ENCODE measurements at places on chromosomes 4 and X.

GRCh38 chrX:103999234-103999633 is 14.3 kb downstream of the H2BW1 start:
- DNase-seq = no peak

DNA sequence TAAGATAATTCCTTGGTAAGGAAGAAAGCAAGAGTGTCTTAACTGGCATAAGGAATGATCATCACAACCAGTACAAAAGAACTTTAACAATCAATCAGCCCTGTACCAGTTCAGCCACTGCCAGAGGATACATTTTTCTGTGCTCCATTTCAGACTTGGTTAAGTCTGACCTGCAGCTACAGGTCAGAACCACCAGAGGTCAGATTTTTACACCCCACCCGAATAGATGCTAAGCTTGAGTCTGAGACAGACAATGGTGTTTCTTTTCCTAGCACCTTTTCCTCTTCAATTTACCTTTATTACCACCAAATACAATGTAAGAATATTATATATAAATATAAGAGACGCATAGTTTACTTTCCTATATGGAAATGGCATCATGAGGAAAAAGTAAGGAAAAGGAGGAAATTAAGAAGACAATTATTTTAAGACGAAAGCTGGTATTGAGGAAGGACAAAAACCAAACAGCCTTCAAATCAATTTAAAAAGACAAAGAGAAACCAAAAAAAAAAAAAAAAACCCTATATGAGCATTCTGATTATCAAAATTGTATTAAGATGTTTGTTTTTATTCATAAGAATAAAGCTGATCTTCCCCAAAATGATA is 215.3 kb upstream of the TTC29 start:
- peak; percentile 24 for DNase-seq

DNA sequence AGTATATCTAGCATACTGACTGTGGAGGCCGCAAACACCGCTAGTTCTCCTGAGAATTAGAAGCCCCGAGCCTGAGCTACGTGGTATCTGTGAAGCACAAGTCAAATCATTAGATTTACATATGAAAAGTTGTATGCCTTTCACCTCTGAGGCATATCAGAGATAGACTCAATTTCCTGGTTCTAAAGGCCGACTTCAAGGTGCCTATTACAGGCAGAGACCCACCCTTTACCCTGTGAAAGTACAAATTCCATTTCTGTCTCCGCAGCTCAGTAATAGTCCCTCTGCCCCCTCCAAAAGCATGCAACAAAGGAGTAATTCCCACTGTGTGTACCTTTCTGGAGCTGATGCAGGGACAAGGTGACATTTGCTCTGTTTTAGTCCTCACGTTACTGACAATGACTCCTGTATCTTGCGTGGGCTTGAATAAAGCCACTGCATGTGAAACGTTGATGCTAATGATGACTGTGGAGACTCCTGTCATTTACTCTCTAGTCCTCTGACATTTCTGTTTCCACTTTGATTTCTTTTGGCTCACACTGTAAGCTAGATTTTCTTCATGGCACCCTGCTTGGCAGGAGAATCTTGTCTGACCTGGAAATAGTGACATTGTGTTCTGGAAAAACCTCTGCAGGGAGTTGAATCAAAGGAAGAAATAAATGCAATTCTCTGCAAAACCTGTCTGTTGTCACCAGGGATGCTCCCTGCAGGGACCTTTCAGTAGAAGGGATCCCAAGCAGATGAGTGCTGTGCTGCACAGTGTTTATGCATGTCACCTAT is 273.2 kb upstream of the EMCN start:
- DNase-seq = no peak

- no peak for DNase-seq
These were observed 667.1 kb upstream of the BOD1L1 start for GRCh38 chr4:14294611-14295010.

GRCh38 chrX:141669689-141670088 is 28.9 kb downstream of the SPANXD start:
- no peak for DNase-seq

- DNase-seq = no peak
These were observed 6.6 kb upstream of the LOC101059915 start for GRCh38 chrX:71660562-71661416.

GRCh38 chr4:122003335-122003734 is 51.5 kb upstream of the TRPC3 start:
- peak; percentile 64 for DNase-seq

DNA sequence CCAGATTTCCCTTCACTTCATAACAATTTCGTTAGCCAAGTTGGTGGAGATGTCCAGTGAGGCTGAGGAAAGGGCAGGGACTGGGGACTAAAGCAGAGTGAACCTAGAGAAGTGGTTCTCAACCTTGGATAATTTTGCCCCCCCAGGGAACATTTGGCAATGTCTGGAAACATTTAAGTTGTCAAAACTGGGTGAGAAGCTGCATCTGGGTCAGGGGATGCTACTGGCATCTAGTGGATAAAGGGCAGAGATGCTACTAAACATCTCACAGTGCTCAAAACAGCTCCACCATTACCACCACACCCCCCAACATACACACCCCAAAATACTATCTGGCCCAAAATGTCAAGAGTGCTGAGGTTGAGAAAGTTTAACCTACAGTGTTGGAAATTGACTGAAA is 32.0 kb upstream of the FGF16 start:
- no peak for DNase-seq

DNA sequence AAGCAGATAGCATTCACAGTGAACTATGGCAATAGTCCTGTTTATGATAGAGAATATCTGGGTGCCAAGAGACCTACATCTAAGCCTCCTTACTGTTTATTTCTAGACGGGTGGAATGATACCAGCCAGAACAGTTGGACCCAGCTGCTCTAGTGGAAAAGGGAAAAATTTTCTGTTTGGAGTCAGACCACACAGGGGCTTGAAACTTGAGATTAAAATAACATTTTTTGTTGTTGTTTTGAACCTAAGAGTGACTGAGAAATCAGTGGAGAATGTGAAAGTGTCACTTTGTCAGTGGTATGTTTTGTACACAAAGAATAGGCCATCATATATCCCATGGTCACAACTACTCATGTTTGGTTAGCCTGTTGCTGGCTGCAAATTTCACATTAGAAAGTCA is 105.7 kb downstream of the AGTR2 start:
- no peak for DNase-seq

GRCh38 chr4:102760645-102761295 is at the start of gene MANBA:
Gene MANBA (minus strand): TSS chr4:102760968. CDS start chr4:102760894, 74 bp downstream.
- DNase-seq = peak; percentile 63

GRCh38 chr4:125368146-125368545 is 53.4 kb downstream of the FAT4 start:
- DNase-seq = no peak

DNA sequence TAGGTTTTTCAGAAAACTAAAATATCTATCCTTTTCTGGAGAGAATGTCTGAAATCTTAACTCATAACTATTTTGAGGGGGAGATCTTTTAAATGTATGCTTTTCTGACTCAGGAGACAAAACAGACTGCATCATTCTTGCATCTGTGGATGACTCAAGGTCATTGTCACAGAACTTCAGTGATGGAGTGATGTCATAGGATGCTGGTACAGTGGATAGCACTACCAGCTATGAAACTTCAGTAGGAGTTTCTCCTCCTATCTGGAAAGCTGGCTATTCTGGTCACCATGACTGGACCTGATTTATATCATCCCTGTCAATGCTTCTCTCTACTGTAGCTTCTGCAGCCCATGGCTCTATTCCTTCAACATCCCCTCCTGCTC is 50.3 kb downstream of the PARM1 start:
- DNase-seq = no peak

- DNase-seq = no peak
These were observed 17.6 kb downstream of the FBXO8 start for GRCh38 chr4:174265916-174266315.

DNA sequence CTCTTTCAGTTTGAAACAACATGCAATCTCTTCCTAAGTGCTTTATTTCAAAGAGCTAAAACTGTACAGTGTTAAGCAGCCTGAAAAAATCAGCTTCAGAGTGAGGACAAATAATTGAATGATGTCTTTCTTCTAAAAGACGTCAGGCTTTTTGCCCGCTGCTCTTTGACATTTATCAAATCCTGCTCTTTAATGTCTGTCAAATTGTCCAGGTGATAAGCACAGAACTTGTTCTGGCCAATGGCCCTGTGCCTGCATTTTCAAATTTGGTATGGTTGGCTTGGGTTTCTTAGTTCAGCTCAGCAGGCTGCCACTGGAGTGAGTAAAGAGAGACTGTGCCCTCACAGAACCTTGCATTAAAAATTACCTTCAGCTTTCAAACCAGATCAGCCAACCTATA is 712.9 kb upstream of the LCORL start:
- no peak for DNase-seq

GRCh38 chrX:136538811-136539210 is 6.8 kb downstream of the VGLL1 start:
- DNase-seq = no peak

DNA sequence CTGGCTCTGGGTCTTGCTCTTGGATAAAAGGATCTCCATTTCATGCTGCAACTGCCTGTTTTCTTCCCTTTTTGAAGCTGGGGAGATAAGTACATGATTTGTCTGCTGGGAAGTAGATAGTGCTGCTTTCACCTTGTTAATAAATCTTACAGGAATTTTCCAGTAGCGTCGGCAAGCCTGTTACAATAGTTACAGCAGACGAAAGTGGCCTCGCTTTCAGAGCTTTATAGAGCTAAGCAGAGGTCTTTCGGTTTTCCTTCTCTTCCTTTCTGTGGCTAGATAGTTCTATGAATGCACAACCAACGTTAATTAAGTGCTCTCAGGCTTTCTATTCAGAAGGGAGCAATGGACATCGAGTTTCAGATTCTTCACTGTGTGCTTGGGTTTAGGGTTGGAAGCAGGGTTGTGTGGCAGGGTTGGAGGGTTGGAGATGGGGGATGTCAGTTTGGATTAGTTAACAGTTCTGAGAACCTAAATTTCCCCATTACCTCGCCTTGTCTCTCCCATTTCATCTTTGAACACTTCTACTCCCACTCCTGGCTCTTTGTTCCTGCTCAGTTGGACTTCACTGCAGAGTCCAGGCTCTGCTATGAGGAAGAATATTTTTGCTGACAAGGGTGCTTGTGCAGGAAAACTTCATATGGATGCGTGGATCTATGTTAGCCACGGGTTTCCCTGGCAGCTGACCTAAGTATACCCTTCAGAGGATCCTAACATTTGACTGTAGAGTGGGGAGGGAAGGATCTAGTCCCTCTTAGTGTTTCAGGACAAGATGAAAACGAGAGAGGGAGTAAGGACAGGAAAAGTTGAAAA is 237.9 kb downstream of the ARHGAP10 start:
- no peak for DNase-seq

DNA sequence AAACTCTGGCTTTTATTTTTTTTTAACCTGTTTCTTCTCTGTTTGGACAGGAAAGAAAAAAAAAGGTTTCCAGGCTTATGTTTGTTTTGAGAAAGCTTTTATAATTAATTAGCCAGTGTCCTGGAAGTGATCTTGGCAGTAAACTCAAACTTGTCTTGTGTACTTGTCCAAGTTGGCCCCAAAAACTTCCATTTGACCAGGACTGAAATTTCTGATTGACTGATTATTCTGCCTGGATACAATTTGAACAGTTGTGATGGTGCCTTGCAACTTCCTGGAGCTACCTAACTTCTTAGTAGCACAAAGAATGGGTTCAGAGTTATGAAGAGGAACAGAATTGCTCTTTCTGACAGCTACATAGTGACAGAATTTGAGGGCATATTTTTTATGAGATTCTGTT is 62.0 kb downstream of the SLC4A4 start:
- no peak for DNase-seq
